Stimulated activated CD8-positive, alpha-beta memory T cell treated with anti-CD3 and anti-CD28 coated beads, Interleukin-15, amount 100 ng/mL, for 1 hour (primary cell): ENCODE measurements at places on chromosomes 2 and 18.

DNA sequence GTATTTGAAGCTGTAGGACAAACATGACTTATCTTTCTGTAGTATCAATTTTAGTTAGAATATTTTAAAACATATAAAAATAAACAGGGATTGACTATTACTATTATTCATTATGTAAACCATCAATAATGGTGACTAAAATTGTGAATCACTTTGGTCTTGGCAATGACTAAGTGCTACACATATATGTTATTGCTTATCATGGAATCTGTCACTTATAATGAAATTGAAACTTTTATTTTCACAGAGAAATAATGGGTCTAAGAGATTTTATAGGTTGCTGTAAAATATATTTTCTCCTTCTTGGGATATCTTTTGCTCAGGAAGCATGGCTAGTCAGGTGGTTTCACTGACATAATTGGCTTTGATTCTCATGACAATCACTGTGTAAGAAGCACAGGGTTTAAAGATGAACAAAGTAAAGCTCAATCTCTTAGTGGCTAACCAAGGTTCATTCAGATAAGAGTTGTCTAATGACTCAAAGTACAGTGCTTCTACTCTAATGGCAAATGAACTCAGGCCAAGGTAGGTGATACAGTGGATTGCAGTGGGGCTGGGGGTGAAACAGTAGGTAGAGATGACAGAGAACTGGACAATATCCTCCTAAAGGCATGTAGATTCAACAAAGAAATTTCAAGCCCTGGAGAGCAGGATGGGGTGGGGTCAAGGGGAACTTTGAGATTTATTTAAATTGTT is 98.6 kb upstream of the FANCL start:
- DNase-seq: no peak

GRCh38 chr2:105752691-105753358 is 8.1 kb downstream of the NCK2 start:
- DNase-seq: no peak

GRCh38 chr2:119293900-119294299 is 70.3 kb downstream of the STEAP3 start:
- no peak for DNase-seq

- no peak for DNase-seq
These were observed 261.9 kb downstream of the DYSF start for GRCh38 chr2:71715241-71715750.

GRCh38 chr18:4384932-4385331 is 70.2 kb downstream of the DLGAP1 start:
- no peak for DNase-seq
